ENCODE measurements at places on chromosomes 5 and 9.

GRCh38 chr5:68290847-68291246, 75.3 kb downstream of the PIK3R1 start:
- DNase-seq = no peak

GRCh38 chr5:151775025-151775606, 3.4 kb downstream of the G3BP1 start:
- DNase-seq = no peak

DNA sequence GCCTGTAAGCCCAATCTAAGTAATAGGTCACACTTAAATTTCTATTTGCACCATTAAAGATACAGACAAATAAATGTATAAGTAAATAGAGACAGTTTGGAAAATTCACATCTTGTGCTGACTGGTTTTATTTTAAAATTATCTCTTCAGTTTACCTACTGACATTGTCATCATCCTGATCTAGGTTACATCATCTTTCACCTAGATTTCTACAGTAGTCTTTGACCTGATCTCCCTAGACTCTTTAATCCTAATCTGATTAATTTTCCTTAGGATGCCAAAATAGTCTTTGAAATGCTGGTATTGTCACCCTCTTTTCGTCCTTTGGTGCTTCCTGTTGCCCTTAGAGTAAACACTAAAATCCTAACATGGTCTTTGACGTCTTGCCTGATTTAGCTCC, 43.9 kb downstream of the NDUFS4 start:
- no peak for DNase-seq

DNA sequence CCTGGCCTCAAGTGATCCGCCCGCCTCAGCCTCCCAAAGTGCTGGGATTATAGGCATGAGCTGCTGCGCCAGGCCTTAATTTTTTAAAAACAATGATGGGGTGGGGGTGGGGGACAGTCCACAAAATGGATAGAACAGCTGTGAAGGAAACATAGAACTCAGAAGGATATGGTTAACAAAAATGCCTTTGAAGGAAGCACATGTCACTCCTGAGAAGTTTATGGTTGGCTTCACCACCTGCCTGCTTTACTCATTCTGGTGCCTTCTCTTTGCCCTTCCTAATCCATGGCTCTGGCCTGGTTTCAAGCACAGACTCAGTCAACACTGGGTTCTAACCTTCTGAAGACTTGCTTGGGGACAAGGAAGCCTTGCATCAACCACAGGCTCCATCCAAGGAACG, 10.3 kb downstream of the BAG1 start:
- DNase-seq = no peak

GRCh38 chr5:124952079-124952478, 205.6 kb upstream of the ZNF608 start:
- DNase-seq = no peak

DNA sequence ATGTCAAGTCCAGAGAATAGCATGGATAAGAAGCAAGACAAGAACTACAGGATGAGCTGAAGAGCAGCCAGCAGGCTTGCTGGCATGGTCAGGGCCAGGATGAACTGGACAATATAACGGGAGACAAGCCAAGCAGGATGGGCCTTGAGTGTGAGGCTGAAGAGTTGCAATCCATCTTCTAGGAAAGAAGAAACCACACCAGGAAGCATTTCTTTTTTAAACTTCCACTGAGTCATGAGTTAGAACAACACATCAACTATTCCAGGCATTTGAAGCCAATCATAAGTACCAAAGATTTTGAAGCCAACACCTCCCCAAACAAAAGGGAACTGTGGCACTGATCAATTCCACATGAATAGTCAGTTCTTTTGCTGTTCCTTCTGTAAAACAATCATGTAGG, 27.3 kb downstream of the SLC31A2 start:
- no peak for DNase-seq

- no peak for DNase-seq
These were observed 103.4 kb upstream of the RAI14 start for GRCh38 chr5:34552686-34553085.

DNA sequence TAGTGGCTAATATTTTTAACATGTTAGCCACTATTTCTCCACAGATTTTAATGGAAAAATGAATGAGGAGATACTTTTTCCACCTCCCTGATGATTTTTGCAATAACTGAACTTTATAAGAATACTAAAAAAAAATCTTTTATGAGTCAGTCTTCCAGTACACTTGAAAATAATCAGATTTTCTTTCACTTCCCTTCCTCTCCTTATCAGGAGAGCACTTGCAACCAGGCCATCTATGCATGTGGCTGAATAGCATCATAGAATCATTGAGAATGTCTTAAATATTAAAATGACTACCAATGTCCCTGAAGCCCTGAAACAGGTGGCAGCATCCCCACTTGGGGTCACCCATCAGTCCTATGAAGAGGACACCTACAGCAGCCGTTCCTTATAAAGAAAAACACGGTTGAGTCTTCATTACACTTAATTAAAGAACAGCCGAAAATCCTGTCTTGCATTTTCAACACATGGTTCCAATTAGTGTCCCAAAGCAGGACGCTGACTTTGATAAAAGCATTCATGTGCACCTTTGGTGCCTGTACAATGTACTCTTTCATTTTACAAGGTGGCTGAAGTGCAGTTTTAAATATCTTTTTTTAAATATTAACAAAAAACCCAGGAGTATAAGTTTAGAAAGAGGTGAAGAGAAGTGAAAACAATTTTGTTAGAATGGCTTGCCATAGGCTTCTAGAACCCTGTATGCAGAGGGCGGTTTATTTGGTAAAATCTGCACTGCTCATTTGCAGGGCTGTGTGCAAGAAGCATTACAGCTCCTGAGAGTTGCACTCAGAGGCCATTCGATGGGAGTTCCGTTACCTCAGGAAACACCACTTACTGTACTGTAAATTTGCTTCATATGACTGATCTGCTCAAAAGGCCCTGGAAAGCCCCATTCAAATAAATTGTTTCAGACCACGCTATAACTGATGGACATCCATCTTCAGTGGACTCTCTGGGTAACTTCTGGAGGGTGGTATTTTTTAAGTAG, 106.9 kb upstream of the VCAN start:
- DNase-seq = no peak

- DNase-seq = no peak
These were observed 234.0 kb downstream of the KCTD16 start for GRCh38 chr5:144404672-144405071.
